Sigmoid colon (tissue), 7 donors: ENCODE measurements at places on chromosomes 1 and 21. TPM values are rescaled to one million over a fixed set of nuclear protein-coding genes. Genes with fewer than 3 reads are reported as not detected.

DNA sequence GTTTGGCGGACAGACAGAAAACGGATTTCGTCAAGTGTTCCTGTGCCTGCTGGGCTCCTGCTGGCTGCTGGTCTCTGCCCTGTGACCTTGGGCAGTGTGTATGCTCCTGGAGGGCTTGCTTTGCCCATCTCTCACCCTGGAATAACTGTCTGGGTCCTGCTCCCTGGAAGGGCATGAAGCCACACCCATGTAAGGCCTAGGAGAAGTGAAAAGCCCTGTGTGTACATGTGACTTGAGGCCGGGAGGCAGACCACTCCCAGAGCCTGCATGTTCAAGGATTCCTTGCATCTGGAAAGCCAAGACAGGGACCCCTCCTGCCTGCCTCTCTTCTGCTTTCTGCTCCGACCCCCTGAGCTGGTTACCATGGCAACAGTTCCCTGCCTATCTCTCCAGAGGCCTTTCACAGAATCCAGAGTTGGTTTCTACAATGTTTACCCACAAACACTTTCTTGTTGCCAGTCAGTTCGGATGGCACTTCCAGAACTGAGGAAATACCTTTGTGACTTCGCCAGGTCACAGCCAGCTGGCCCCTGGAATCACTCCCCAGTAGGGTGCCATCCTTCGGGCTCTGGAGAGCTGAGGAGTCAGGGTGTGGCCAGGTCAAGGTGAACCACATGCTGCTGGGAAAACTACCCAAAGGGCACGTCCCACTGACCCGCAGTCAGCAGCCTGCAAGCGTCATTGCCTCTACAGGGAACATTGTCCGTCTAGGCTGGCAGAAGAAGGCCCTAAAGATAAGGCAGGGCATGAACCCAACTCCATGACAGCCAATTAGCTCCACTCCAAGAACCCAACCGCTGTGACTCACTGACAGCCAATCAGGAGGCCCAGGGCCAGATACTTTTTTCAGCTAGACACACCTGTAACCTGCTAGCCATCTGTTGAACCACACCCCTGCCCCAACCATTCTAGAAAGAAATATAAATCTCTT lies 14.7 kb upstream of the GPR37L1 start:
- peaks cover 6% of the 10 kb centered on the region for H3K4me1 ChIP-seq
- H3K27me3 ChIP-seq = no peaks in the 10 kb centered on the region
- no peaks in the 10 kb centered on the region for H3K36me3 ChIP-seq
- no peak for DNase-seq
- no peak overlapping the region for H3K27ac ChIP-seq
- H3K4me3 ChIP-seq = no peak overlapping the region

DNA sequence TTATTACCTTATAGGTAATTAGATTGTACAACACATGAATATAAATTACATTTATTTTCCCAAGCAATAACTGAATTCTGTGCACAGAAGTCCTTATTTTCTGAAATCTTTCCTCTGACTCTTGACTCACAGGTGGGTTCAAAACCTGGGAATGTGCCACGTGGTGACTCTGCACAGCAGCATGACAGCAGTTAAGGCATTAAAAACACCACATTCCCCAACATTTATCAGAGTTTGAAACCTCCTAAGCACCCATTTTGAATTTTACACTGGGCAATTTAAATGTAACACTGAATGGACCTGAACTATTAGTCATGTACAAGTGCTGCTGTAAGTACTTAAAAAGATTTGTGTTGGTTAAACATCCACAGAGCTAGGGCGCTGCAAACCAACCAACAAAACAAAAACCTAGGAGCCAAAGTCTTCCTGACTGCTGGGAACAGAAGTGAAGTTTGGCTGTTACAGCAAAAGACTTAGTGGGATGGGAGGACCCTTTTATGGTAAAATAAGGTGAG lies 480.6 kb upstream of the CXADR start:
- no peaks in the 10 kb centered on the region for H3K4me1 ChIP-seq
- no peak overlapping the region for H3K27ac ChIP-seq
- H3K27me3 ChIP-seq = no peaks in the 10 kb centered on the region
- DNase-seq = no peak

GRCh38 chr1:181133441-181133951 lies 45.0 kb downstream of the IER5 start:
- DNase-seq = no peak
- no peaks in the 10 kb centered on the region for H3K36me3 ChIP-seq
- no peak overlapping the region for H3K4me3 ChIP-seq
- H3K27me3 ChIP-seq = no peaks in the 10 kb centered on the region

DNA sequence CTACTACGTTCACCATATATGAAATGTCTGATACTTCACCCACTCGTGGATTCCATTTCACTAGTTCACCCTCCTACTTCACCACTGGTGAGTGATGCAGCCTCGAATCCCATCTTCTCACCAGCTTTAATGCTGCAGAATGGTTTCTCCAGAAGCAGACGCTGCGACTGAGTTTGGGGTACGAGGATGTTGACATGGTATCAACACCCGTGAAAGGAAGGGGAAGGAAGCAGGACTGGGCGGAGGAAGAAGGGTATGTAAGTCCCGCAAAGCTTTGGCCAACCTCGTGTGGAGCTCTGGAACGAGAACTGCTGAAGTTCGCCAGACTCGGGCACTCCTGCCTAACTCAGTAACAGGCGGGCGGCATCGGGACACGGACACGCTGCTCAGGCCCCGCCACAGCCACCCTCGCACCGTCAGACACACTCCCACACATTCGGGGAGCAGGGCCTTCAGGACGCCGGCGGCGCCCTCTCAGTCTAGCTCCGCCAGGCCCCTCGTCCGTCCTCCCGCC lies 833 bp upstream of the DIP2A start:
- peak; percentile 77 for DNase-seq
- H3K27me3 ChIP-seq = no peaks in the 10 kb centered on the region
- H3K4me3 ChIP-seq = peak overlapping the region; percentile 61
- peak overlapping the region; percentile 88 for H3K27ac ChIP-seq

DNA sequence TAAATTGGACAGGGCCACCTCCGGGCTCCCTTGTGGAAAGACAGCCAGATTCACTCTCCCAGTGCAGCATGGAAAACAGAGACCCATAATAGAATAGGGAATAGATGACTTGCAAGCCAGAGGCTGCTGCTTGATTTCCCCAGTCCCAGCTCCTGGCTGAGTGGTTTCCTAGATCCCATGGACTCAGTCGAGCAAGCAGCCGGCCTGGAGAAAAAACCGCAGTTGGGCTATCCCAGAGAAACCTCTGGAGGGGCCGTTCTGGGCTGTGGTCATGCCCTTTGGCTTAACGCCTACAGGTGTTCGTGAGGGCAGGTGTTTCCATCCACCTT lies 61.7 kb downstream of the ELK4 start:
- no peak overlapping the region for H3K27ac ChIP-seq
- H3K4me1 ChIP-seq = peaks cover 11% of the 10 kb centered on the region
- H3K27me3 ChIP-seq = peaks cover 49% of the 10 kb centered on the region
- H3K4me3 ChIP-seq = no peak overlapping the region

- H3K27ac ChIP-seq = no peak overlapping the region
- H3K4me1 ChIP-seq = no peaks in the 10 kb centered on the region
- no peak overlapping the region for H3K4me3 ChIP-seq
- DNase-seq = no peak
- no peaks in the 10 kb centered on the region for H3K27me3 ChIP-seq
Observed at GRCh38 chr1:230994860-230995259, 16.0 kb downstream of the ARV1 start.

The DCST1 gene
- total RNA-seq = 0.16 TPM
